ENCODE measurements at places on chromosomes 2 and 18. TPM values are rescaled to one million over a fixed set of nuclear protein-coding genes. Genes with fewer than 3 reads are reported as not detected.

The RGPD8 gene
- 3.5 TPM for total RNA-seq

The GRHL1 gene
- total RNA-seq, result 123 TPM

The GAL3ST2 gene
- total RNA-seq, result not detected

The ADAM23 gene
- total RNA-seq, result 16.3 TPM

The RPRM gene
- total RNA-seq, result not detected

The LIPG gene
- total RNA-seq, result 8.6 TPM

The ANKRD30B gene
- total RNA-seq, result not detected

The DAPL1 gene
- 179 TPM for total RNA-seq

The GATA6 gene
- total RNA-seq, result 0.32 TPM

The PTH2R gene
- total RNA-seq, result not detected

The LCT gene
- total RNA-seq, result not detected

The NGEF gene
- 6.1 TPM for total RNA-seq

The IL36G gene
- total RNA-seq, result 27.4 TPM

The CELF4 gene
- total RNA-seq, result not detected

The MAPRE2 gene
- 4.5 TPM for total RNA-seq

The HSBP1L1 gene
- total RNA-seq, result 15.5 TPM

The HOXD1 gene
- total RNA-seq, result 0.16 TPM

The RAPGEF4 gene
- 3.3 TPM for total RNA-seq

The C1GALT1C1L gene
- 0.16 TPM for total RNA-seq

The MEX3C gene
- total RNA-seq, result 19.4 TPM

The GALR1 gene
- not detected for total RNA-seq

The CCBE1 gene
- 0.40 TPM for total RNA-seq

The PRKAG3 gene
- total RNA-seq, result not detected

The CXCR1 gene
- 0.72 TPM for total RNA-seq

The TEKT4 gene
- not detected for total RNA-seq

The CPO gene
- total RNA-seq, result not detected

The DSC1 gene
- total RNA-seq, result 0.52 TPM

The HOXD12 gene
- not detected for total RNA-seq

The SPP2 gene
- not detected for total RNA-seq

The PIK3C3 gene
- 23.1 TPM for total RNA-seq

The SUCLG1 gene
- 90.5 TPM for total RNA-seq

The TDRD15 gene
- not detected for total RNA-seq

The MROH2A gene
- 0.52 TPM for total RNA-seq

The TTN gene
- 1.5 TPM for total RNA-seq

The SNTG2 gene
- 0.60 TPM for total RNA-seq

The SPEG gene
- total RNA-seq, result 3.8 TPM

The RNF152 gene
- total RNA-seq, result 7.7 TPM

The TANC1 gene
- 23.8 TPM for total RNA-seq

The ARL6IP6 gene
- 15.9 TPM for total RNA-seq

The KCNJ3 gene
- not detected for total RNA-seq

The TUBB6 gene
- 201 TPM for total RNA-seq

The DNER gene
- total RNA-seq, result 0.60 TPM

The ERBB4 gene
- total RNA-seq, result 0.12 TPM

The HOXD8 gene
- 0.88 TPM for total RNA-seq

The IL37 gene
- not detected for total RNA-seq

The B4GALT6 gene
- total RNA-seq, result 2.9 TPM

The SPR gene
- total RNA-seq, result 16.1 TPM

The COPS8 gene
- total RNA-seq, result 22.7 TPM

The C1QL2 gene
- total RNA-seq, result not detected

The ERFE gene
- 0.44 TPM for total RNA-seq

The KIF1A gene
- 0.12 TPM for total RNA-seq

Measured in esophagus mucosa (tissue), 1 donor.